ENCODE measurements at places on chromosomes 1 and 21.

DNA sequence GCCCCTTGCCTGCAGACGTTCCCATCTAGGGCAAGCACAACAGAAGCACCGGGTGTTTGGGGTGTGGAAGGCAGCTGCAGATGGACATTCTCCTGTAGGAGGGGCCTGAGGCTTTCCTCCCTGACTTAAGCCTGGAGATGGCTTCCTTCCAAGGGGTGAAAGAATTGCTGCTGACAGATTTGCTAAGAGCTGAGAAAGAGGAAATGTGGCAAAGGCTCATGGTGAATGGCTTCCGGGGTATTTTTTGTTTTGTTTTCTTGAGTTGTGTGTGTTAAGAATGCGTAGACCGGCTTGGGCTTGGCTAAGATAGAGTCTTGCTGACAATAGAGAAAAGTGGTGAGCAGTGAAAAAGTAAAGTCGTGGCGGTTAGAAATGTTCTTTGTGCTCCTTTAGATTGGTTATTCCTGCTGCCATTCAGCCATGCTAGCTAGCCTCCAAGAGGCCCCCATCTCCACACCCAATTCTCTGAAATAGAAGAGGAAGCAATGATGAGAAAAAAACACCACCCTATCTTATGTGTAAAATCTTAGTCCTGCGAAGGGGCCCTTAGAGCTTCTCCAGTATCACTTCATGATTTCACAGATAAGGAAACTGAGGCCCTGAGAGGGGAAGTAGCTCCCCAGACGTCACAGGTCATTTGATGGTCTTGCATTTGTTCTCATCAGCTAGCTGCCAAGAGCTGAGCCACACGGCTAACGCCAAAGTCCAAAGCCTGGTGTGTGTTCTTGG, 36.9 kb downstream of the EIF2D start:
- peak; percentile 49 for DNase-seq

GRCh38 chr1:37660664-37661063, 26.0 kb upstream of the RSPO1 start:
- no peak for DNase-seq

DNA sequence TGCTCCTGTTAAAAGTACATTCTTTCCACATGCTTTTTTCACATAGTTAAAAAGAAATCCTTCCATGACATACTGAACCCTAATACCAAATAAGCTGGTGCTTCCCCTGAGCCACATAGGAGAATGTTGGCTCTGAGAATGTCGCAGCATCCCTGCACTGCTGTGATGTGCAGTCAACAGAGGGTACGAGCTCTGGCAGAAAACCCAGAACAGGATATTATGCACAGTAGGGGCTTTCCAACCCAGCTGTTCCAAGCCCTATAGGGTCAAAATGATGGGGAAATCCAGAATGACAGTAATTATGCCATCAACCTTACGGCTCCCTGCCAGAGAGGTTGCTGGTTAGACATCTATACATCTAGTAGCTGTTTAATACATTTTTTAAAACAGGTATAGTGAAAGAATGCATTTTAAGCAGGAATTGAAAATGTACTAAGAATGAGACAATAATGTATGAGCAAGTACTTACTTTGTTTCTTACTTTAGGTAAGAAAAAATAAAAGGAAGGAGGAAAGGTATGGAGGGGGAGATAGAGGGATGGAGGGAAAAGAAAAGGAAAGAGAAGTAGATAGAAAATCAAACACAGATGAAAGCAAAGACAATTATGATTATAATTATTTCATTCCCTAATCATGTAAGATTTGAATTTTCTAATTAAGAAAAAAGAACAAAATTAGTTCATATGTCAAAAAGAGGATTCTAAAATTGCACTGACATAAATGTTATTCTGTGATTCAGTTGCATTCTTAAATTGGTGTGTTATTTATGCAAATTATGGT, 126.0 kb downstream of the NR5A2 start:
- no peak for DNase-seq

DNA sequence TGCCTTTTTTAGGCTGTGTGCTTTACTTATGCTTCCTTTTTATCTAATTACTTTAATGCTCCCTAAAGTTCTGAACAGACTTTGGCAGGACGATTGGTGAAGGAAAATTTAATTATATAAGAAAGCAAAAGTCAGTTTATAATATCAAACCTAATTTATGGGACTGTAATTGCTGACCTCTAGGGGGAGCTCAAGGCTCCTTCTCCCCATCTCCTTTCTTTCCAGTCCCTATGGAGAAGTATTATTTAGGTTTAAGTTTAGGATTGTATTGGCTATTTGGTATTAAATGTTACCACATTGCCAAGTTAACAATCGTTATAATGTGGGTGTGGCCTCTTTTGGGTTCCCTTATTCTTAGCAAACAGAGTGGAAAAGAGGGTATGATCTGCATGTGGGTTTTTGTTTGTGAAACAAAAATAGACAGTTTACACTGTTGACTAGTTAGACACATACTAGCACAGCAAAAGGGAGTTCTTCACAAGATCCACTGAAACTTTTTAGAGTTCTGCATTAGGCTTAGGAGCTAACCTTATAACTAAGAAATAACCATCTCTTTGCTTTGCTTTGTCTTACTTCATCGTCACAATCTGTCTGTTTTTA, 48.2 kb upstream of the TNFSF4 start:
- peak; percentile 25 for DNase-seq

- no peak for DNase-seq
These were observed 25.6 kb downstream of the EFCAB7 start for GRCh38 chr1:63548877-63549276.

DNA sequence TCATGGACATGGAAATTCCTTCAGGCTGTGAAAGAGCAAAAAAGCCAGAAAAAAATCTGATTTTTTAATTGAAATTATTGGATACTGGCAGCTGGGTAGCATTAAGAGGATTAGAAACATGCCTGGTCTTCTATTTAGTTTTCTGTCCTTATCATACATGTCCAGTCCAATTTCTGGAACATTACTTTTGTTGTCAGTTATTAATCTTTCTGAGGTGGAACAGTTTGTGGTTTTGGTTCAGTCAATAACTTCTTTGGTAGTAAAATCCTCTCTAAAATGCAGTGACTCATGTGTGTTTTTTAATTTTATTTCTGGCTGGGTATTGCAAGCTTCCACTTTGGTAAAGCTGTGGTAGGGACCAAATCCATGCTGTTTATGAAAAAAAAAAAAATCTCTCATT, 687.0 kb upstream of the ADGRL2 start:
- DNase-seq, result no peak

DNA sequence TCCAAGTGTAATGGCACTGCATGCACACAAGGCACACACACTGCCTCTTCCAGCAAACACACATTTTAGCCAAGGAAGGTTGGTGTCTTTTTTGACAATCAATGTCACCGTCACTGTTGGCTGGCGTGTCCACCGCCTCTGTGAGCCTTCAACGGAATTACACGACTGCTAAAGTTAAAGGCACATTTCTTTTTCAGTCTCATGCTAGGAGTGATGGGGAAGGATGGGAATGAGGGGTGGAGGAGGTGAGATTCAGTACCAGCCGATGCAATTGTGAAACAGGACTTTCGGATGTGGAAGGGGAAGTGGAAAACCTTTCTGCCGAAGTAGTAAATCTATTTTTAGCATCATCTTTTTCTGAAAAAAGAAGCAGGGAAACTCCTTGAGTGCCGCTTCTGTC, 1.4 kb downstream of the ELAVL4 start:
- DNase-seq, result no peak

GRCh38 chr1:108028841-108029388, 63.9 kb upstream of the VAV3 start:
- DNase-seq, result no peak

- no peak for DNase-seq
These were observed 2.4 kb upstream of the MMP23B start for GRCh38 chr1:1629430-1630190.

DNA sequence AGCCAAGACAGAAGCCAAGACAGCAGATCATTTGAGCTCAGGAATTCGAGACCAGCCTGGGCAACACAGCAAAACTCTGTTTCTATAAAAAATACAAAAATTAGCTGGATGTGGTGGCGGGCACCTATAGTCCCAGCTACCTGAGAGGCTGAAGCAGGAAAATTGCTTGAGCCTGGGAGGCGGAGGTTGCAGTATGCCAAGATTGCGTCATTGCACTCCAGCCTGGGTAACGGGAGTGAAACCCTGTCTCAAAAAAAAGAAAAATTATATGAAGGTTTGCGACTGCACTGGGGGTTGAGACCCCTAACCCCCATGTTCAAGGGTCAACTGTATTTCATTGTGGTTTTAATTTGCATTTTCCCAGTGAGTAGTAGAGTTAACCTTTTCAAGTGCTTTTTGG, 16.3 kb downstream of the RNF11 start:
- no peak for DNase-seq

DNA sequence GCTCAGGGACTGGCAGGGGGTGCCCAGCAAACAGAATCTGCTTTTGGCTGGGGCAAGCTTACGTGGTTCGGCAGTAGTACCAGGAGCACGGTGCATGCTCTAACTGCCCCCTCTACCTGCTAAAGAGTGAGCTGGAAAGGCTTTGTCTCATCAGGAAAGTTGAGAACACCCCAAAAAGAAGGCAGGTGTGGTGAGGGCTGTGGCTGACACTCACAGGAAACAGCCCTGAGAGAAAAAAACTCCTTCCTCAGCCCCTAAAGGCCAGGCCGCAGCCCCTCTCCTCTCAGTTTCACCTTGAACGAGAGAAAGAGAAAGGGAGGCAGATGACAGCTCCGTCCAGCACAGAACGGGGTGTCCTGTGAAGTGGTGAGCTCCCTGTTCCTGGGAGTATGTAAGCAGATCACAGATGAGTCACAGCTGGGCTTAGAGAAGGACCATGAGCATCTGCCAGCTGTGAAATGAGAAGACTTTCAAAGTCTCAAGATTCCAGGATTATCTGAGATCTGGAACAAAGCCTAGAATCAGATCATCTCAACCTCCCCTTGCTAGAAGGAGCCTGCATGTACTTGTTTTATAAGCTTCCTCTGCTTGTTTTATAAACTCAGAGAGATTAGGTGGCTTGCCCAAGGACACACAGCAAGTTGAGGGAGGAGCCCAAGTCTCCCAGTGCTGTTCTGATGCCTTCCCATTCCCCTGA, 13.4 kb downstream of the LAPTM5 start:
- DNase-seq, result no peak

DNA sequence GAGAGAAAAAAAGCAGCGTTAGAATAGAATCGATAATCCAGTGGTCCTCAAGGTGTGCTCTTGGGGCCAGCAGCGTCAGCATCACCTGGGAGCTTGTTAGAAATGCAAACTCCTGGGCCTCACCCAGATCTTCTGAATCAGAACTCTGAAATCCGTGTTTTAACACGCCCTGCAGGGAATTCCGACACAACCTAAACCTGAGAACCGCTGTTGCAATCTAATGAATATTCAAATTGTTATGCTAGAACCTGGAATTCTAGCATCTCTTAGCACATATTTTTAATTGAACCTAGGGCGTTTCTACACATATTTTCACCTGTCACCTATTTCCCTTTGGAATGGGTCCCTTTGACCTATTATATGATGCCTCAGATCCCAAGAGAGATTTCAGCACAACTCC, 175.7 kb downstream of the PSMG1 start:
- no peak for DNase-seq

DNA sequence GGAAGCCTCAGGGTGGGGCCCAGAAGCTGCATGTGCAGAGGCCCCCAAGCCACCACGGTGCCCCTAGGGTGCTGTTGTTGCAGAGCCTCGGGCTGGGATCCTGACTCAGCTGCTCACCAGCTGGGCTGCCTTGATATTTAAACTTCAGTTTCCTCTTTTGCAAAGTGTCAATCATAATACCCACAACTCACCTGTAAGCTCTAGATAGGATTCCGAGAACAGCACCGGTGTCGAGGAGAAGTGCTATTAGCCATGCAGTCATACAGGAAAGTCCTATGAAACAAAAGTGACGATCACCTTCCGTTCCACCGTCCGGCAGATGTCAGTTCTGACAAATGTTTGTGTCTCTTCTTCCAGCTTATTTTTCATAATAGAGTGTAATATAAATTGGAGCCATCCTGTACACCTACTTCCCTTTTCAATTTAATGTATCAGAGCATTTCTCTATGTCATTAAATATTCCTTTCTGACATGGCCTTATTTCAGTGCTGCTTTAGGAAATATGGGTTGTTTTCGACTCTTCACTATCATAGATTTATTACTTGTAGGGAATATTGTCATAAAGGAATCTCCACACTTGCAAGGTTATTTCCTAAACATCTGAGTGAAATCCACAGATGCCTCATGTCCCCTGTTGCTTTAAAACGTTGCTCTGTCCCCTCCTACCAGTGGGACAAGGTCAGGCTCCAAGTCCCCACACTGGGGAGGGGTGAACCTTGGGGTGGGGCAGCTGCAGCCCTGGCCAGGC, 100.8 kb downstream of the SIK1 start:
- DNase-seq, result no peak

DNA sequence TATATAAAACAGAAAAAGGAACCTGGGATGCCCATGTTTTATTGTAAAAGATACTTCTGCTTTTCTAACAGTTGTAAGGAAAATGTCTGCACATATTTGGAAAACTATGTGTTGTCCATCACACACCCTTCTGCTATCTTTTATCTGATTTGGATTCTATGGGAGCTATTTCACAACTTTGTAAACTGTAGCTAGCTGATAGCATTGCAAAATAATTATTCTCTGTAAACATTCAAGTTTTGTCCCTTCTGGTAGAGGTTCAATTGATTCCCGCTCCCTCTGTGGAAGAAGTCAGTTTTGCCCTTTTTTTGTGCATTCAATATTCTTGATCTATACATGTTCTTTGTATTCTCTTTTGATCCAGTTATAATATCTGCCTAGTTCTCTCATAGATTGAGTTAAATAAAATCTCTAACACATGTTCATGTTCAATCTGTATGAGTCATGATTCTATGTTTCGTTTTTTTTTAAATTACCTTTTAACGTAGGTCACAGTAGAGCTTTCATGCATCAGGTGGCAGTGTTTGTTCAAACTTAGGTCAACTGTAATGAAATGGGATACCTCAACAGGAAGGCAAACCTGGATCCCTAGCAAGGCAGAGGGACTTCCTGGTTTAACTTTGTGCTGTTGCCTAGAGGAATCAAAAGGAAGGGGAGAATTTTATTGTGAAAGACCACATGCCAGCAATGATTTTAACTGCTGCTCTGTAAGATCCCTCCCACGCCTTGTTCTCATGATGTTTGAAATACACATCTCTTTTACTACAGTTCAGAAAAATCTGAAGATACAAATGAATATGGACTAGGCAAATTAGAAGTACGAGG, 26.0 kb upstream of the BCL9 start:
- no peak for DNase-seq

DNA sequence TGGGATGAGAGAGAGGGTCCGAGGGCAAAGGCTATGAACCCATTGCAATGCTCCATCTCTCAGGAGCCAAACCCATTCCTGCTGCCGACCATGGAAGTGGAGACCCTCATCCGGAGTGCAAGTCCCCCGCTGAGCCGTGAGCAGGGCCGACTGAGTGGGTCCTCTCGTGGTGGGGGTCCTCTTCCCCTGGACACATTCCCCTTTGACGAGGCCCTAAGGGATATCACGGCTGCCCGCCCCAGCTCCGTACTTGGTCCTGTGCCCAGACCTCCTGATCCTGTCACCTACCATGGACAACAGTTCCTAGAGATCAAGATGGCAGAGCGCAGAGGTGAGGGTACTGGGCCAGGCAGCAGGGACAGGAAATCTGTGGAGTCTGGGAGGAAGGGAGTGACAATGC, 11.0 kb downstream of the HYI start:
- no peak for DNase-seq

GRCh38 chr1:205492774-205493173, 11.7 kb upstream of the CDK18 start:
- no peak for DNase-seq
